ENCODE measurements at places on chromosomes 1 and 21.

- DNase-seq, result no peak
These were observed 918 bp downstream of the MIB2 start for GRCh38 chr1:1616045-1616790.

GRCh38 chr1:235317168-235317567 lies 10.8 kb downstream of the ARID4B start:
- DNase-seq, result no peak

DNA sequence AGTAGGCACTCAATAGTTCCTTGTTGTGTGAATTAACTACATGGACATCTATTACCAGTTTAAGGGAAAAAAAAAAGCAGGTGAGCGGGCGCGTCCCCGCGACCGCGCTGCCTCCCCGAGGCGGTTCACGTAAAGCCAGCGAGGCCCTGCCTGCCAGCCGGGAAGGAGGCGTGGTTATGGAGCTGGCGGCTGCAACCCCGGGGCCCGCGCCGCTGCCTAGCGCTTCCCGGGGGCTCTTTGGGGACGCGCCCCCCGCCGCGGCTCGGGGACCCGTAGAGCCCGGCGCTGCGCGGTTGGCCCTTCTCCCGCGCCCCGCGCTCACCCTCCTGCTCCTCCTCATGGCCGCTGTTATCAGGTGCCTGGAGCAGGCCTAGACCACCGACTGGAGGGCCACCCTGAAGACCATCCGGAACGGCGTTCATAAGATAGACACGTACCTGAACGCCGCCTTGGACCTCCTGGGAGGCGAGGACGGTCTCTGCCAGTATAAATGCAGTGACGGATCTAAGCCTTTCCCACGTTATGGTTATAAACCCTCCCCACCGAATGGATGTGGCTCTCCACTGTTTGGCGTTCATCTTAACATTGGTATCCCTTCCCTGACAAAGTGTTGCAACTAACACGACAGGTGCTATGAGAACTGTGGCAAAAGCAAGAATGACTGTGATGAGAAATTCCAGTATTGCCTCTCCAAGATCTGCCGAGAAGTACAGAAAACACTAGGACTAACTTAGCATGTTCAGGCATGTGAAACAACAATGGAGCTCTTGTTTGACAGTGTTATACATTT lies 2.6 kb upstream of the CC2D1B start:
- DNase-seq, result no peak

- no peak for DNase-seq
These were observed 62.4 kb downstream of the RERE start for GRCh38 chr1:8754993-8755392.

GRCh38 chr1:150568594-150568966 lies 10.8 kb downstream of the MCL1 start:
- DNase-seq, result no peak

- no peak for DNase-seq
These were observed 160.5 kb upstream of the PDE4B start for GRCh38 chr1:65632235-65632634.

DNA sequence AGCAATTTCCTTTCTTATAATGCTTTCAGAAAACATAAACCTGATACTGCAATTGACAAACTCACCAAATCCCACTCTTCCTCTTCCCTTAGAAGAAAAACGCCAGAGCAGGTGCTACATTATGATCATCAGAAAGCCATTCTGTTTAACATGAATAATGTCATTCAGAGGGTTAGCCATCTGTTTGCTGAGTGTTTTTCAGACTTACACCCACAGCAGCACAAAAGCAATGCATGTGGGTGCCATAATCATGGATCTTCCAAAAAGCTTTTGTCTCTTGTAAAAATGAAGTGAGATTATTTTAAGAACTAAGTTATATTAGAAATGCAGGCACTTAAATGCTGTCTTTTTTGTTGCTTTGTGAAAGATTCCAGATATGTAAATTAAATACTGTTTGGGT lies 204.6 kb upstream of the TMPRSS15 start:
- DNase-seq, result no peak

GRCh38 chr1:45037456-45037855 lies 25.4 kb downstream of the UROD start:
- DNase-seq, result no peak

- no peak for DNase-seq
These were observed 36.6 kb downstream of the SRRM1 start for GRCh38 chr1:24679725-24680124.

DNA sequence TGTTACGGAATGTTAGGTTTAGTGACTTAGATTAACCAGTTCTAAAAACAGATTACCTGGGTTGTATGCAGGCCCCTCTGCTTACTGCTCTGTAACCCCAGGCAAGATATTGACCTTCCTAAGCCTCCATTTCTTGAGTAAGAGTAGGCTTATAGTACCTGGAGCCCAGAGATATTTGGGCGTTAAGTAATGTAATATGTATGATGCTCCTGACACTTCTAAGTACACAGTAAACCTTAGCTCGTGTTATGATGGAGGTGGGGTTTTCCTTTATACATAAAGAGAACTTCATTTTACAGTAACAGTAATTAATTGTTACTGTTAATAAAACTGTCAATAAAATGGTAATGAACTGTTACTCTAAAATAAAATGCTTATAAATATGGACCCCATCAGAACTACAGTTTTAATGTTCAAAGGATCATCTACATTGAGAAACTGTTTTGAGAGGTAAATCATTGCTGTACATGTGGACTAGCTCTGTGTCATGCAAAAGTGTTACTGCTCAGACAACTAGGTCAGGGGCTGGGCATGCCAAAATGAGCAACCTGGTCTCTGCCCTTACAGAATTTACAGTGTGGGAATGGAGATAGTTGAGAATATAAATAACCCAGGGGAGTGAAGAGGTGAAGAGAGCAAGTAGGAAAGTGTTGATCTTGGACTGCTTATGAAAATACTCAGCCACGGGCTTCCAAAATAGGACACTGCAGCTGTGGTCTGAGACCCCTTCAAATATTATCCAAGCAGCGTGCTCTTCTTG lies 26.6 kb downstream of the LRRC8C start:
- no peak for DNase-seq

GRCh38 chr21:45570826-45571601 lies 28.8 kb upstream of the SLC19A1 start:
- DNase-seq, result no peak

DNA sequence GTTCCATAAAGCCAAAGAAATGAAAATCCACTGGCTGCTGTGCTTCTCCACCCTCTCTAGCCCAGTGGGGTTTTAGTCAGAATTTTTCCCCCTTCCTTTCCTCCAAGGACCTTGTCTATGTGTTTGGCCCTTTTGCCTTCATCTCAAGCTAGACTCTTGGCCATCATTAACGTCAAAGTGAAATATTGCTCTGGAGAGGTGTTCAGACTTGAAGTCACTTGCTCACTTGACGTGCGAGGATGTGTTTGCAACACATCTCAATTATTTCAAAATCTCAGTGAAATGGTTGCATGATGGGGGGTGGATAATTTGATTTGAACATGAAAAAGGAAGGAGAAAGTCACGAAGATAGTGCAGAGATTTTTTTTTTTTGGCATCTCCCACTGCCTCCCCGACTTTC lies 13.6 kb downstream of the EVA1C start:
- no peak for DNase-seq

GRCh38 chr1:63690966-63691700 lies 82.7 kb upstream of the ROR1 start:
- DNase-seq, result no peak

GRCh38 chr1:174942547-174943255 lies 57.0 kb upstream of the CACYBP start:
- no peak for DNase-seq

DNA sequence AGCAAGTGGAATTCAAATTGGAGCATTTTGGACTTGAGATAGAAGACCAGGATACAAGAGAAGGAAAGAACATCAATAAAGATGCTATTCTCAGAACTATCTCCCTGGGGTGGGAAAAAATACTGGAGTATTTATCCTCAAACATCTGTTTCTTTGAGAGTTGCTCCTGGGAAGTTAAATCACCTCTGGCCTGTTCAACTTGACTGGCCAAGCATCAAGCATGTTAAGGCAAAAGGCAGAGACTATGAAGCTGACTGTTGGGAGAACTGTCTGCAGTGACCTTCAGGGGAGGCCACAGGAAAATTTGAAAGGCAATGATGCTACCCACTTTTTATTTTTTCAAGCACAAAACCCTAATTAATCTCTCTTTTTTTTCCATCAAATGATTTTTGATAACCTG lies 239.0 kb downstream of the NTNG1 start:
- no peak for DNase-seq

- no peak for DNase-seq
These were observed 54.2 kb upstream of the PBX1 start for GRCh38 chr1:164504749-164505148.

- no peak for DNase-seq
These were observed 137.9 kb downstream of the DENND1B start for GRCh38 chr1:197637406-197637805.

- DNase-seq, result no peak
These were observed 112.7 kb downstream of the VPS13D start for GRCh38 chr1:12342401-12343003.

DNA sequence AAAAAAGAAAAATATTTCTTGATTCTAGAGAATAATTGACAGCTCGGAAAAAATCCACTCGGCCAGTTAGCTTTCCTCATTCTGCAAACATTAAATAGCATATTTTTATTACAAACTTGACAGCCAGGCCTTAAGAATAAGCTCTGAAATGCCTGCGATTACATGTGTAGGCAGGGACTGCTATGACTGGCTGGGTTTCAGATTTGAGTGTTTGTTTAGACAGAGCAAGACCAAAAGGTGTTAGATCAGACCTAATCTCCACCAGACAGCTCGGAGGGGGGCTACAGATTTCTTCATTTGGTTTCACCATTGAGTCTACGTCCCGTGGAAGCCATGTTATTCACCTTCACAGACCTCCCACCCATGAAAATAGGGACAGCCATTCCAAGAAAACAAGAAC lies 192.1 kb upstream of the ADAMTS5 start:
- no peak for DNase-seq

- DNase-seq, result no peak
These were observed 46.1 kb downstream of the ECE1 start for GRCh38 chr1:21244154-21244553.

DNA sequence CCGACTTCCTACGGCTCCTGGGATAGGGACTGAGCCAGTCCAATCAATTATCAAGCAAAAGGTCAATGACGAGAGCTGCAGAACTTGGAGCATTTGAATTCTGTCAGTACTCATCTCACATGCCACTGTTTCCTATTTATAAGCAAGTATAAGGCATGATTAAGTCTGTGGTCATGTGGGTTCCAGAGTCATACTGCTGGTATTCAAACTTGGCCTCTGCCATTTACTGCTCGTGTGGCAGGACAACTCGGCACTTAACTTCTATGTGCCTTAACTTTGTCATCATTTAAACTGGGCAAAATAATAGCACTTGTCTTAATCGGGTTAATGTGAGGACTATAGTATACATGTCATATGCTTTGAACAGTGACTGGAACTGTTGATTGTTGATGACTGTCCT lies 44.9 kb upstream of the TNFSF18 start:
- no peak for DNase-seq

DNA sequence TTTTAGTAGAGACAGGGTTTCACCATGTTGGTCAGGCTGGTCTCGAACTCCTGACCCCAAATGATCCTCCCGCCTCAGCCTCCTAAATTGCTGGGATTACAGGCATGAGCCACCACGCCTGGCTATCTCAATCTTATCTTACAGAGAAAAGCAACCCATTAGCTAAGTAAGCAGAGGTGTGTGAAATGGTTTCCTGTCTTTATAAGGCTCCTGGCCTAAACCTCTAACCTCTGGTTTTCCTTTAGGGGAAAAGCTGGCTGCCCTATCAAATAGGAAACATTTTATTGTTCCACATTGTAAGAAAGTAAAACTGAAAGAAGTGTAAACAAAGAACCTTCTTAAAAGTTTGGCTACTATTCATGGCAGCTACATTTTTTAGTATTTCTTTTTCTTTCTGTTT lies 78.3 kb upstream of the MORC3 start:
- no peak for DNase-seq

- DNase-seq, result no peak
These were observed 116.4 kb downstream of the RRAGC start for GRCh38 chr1:38743184-38743583.

DNA sequence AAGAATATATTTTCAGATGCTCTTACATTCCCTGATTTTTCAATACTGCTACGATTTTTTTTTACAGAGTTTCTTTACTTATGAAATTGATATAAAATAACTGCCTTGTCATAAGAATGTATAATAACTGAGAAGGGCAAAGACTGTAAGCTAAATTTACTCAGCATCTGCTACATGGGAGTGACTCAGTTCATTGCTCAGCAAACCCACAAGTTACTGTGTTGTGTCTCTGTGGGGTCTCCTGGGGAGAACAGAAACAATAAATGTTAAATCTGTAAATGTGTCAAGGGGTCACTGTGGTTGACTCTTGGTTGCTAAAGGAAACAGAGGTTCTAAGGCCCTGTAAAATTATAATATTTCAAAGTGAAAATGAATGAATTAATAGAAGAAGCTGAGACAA lies 210.3 kb upstream of the CACYBP start:
- DNase-seq, result no peak

DNA sequence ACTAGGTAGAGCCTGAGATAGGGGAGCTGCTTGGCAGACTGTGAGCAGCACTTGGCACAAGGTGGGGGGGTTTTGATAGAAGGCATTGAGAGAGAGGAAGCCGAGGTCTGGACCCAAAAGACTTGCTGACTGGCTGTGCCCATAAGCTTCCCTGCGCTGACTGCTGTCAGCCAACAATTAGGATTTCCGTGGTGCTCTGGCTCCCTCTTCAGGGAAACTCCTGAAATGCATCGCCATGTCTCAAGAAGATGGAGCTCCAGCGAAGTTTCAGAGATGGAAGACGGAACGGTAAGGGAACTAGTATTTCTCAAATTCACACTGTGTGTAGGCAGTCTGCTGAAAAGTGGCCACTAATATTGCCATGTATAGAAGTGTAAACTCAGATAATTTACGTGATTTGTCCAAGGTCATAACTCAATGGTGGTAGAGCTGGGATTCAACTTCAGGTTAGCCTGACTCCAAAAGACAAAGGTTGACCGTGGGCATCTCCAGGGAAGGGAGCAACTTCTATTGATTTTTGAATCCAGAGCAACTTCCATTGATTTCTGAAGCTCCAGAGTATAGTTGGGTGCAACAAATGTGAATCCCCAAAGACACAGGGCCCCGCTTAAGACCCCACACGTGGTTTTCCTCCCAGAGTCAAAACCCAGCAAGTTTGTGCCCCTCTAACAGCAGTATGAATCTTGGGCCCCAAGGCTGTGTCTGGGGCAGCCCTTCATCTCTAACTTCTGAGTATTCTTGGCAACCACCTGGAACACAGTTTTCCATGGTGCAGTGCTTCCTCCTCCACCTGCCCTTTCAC lies 44.5 kb upstream of the CRNN start:
- peak; percentile 61 for DNase-seq

- no peak for DNase-seq
These were observed 2.6 kb downstream of the TEDDM1 start for GRCh38 chr1:182397653-182398393.

DNA sequence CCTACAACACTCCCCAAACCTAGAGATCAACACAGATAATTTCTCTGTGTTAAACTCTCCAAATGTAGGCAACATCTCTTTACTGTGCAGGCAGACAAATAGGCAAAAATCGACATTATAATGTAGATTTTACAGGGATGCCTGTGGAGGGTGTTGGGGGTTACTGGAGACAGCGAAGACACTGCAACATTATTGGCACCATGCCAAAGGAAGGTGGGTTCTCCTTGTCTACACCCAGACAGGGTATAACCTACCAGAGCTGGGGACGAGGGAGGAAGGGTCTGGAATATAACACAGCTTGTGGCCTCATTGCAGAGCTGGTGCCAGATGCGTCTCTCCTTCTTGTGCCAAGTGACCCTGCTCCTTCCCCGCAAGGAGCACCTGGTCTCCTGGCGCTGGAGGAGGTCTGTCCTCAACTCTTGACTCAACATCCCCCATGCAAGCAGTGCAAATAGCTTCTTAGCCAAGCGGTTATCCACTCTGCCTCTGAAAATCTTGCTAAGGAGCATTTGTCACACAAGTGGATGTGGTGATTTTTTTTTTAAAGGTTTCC lies 404.0 kb downstream of the PRDM2 start:
- no peak for DNase-seq

All from stimulated activated CD4-positive, alpha-beta T cell treated with anti-CD3 and anti-CD28 coated beads, TNF-alpha, amount 100 ng/mL, for 1 hour (primary cell).